ENCODE measurements at places on chromosomes 7 and 10.

DNA sequence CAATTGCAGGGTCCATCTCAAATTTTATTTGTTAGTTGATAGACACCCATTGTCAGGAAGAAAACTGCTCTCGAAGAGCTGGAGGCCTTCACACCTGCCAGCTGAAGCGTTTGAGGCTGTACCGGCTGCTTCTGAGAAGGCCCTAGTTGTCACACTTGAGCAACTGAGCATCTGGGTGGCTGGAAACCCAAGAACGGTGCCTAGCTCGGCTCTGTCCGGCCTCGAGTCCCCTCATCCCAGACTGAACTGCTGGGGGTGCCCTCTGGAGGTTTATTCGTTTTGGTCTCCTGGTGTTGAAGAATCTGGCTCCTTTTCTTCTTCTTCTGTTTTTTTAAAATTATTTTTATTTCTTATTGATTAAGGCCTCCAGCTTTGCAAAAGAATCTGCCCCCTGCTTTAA lies 59.3 kb upstream of the EXOC6 start:
- no peaks in the 10 kb centered on the region for H3K27me3 ChIP-seq
- H3K27ac ChIP-seq: no peak overlapping the region
- no peak for DNase-seq
- H3K4me3 ChIP-seq: no peak overlapping the region
- no peaks in the 10 kb centered on the region for H3K4me1 ChIP-seq
- no peaks in the 10 kb centered on the region for H3K36me3 ChIP-seq

GRCh38 chr7:124162667-124163066 lies 129.8 kb upstream of the TMEM229A start:
- no peaks in the 10 kb centered on the region for H3K36me3 ChIP-seq
- H3K27ac ChIP-seq: no peak overlapping the region
- H3K27me3 ChIP-seq: no peaks in the 10 kb centered on the region
- no peak overlapping the region for H3K4me3 ChIP-seq

GRCh38 chr10:123250640-123251039 lies 96.4 kb downstream of the BUB3 start:
- no peak overlapping the region for H3K4me3 ChIP-seq
- no peak overlapping the region for H3K27ac ChIP-seq
- no peaks in the 10 kb centered on the region for H3K4me1 ChIP-seq
- no peaks in the 10 kb centered on the region for H3K36me3 ChIP-seq
- H3K27me3 ChIP-seq: no peaks in the 10 kb centered on the region

DNA sequence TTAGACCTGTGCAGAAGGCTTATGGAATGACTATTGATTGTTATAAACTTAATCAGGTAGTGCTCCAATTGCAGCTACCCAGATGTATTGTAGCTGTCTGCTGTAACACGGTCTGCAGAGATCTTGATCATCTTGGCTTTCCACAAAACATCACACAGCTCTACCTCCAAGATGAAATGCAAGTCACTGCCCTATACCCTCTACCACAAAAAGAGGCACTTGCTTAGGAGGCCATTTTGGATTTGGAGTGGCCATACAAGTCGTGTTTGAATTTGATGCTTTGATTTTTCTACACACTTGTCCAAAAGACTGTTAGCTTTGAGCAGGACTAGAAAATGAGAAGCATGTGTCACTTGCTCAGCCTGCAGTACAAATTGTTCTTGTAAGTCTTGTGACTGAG lies 377.2 kb downstream of the TNS3 start:
- no peaks in the 10 kb centered on the region for H3K4me1 ChIP-seq
- H3K36me3 ChIP-seq: no peaks in the 10 kb centered on the region
- H3K27ac ChIP-seq: no peak overlapping the region
- no peak overlapping the region for H3K4me3 ChIP-seq
- no peak for DNase-seq
